ENCODE measurements at places on chromosomes 4 and X.
A peak's percentile ranks its signal among the peaks of the same experiment; 100 is the strongest.

DNA sequence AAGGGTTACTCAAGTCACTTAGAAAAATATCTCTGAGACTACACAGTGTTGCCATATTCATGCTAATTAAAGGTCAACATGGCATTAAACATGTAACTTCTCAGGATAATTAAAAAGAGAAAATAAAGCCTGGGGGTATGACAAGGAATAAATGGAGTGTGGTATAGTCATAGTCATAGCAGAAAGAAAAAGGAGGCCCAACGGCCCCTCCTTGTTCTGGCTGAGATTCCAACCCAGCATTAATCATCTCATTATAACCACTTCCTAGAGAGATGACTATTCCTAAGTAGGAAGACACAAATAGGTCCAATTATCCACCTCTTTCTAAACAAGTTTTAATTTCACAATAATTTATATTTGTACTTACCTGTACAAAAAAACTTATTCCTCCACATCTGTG lies 778.4 kb upstream of the AADAT start:
- DNase-seq, result no peak

- DNase-seq, result no peak
These were observed 25.4 kb downstream of the C4orf17 start for GRCh38 chr4:99536271-99536670.

GRCh38 chrX:30680618-30681017 lies 27.4 kb downstream of the GK start:
- no peak for DNase-seq

- DNase-seq, result no peak
These were observed 65.7 kb downstream of the CASK start for GRCh38 chrX:41857670-41858069.

DNA sequence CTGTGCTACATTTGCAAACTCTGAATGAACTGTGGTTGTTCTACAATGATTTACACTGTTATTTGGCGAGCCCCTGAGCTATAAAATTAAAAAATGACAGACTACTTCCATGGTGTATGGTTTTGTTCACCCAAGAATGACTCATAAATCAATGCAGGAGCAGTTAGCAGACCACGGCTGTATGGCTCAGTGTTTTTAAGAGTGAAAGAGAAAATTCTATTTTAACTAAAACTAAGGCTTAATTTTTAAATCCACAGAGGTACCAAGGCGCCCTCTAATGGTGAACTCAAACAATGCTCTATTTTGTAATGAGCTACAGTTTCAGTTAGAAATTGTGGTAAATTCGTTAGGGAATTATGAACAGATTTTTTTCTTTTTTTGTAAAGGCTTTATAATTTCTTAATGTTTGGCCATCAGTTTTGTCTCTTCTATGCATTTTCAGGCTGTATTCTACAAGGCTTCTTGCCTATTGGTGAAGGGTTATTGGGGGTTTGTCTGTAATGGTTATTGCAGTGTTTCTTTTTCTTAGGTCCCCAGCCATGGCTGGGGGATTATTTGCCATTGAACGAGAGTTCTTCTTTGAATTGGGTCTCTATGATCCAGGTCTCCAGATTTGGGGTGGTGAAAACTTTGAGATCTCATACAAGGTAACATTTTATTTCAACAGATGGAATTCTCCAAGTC lies 32.5 kb downstream of the HMGB2 start:
- DNase-seq, result peak; percentile 45

DNA sequence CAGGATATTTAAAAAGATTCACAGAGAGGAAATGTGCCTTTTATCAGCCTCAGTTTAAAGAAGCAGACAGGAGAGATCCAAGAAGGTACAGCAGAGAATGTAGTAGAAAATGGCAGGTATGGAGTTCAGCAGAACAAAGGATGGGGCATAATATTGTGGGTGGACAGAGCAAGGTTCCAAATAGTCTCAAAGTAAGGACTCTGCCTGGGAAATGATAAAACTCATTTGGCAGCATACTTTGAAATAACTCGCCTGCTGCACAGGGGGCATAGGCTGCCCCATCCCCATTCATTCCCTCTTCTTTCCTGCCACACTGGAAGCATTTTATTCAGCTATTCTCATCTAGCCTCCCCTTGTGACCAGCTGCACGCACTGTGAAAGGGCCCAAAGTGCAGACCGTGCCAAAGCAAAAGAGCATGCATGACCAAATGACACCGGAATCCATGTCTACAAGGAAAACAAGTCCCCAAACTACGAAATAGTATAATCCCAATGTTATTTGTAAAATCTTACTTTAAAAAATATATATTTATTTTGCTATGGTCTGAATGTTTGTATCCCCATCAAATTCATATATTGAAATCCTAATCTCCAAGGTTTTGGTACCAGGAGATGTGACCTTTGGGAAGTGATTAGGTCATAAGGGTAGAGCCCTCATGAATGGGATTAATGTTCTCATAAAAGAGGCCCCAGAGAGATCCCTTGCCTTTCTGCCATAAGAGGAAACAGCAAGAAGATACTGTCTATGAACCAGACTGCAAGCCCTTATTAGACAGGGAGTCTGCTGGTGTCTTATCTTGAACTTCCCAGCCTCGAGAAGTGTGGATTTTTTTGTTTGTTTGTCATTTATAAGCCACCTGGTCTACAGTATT lies 77.4 kb upstream of the PRSS48 start:
- no peak for DNase-seq

DNA sequence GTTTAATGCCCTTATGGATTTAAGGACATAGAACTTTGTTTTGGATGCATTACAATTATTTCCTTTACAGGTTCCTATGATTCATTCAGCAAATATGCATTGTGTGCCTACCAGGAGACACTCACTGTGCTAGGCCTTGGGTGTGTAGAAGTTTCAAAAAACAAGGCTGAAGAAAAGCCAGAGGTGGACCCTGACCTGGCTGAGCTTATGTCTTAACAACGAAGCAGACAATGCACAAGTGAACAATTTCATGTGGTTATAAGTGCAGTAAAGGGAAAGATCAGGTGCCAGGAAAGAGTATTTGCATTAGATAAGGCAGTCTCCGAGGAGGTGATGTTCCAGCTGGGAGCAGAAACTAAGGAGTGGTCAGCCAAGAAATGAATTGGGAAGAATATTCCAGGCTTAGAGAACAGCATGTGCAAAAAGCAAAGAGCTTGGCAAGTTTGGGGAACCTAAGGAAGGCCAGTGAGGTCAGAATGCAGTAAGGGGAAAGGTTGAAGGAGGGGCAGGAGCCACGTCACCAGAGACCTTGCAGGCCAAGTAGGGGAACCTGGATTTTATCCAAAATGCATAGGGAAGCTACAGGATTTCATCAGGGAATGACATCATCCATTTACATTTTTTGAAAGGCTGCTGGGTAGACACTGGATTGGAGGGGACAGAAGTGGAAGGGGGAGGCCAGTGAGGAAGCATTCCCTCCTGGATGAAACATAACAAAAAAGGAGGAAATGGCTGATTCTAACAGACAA lies 193.6 kb downstream of the SOWAHB start:
- DNase-seq, result no peak

DNA sequence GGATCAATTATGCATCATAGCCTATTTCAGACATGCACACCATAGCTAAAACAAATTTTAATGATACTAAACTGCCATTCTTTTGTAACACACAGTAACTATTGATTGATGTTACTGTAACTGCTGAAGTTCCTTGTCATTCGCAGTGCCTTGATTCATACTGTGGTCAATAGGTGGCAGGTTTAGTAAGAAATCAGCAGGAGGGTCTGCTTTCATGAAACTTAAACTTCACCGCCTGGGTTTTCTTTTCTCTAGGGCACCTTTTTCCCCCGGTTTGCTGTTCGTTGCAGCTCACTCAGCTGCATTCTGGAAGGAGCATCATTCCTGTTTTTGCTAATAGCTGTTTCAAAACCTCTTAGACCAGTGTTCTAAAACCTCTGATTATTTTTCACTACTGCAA lies 88.1 kb downstream of the RPA4 start:
- no peak for DNase-seq

DNA sequence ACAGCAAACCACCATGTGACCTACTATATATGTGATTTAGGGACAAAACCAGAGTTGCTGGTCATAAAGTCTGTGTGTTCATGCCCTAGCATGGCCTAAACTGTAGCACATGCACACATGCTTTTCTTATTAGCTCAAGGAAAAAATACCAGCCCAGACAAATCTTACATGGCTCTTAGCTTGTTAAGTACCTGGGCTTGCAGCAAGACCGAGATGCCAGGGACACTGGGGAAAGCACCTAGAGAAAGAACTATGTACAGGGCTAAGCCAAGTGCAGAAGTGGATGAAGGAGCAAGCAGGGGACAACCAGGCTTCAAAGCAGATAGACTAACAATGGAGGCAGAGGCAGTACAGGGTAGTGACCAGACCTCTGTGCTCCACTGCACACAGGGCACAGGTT lies 3.4 kb upstream of the GABRE start:
- DNase-seq, result no peak

GRCh38 chrX:130339408-130340222 lies at the start of gene SLC25A14:
TSS of gene SLC25A14 (plus strand) at chrX:130339919. CDS start at chrX:130340279, 360 bp downstream.
- peak; percentile 81 for DNase-seq

GRCh38 chr4:7166981-7167700 lies 25.2 kb upstream of the SORCS2 start:
- DNase-seq, result no peak

DNA sequence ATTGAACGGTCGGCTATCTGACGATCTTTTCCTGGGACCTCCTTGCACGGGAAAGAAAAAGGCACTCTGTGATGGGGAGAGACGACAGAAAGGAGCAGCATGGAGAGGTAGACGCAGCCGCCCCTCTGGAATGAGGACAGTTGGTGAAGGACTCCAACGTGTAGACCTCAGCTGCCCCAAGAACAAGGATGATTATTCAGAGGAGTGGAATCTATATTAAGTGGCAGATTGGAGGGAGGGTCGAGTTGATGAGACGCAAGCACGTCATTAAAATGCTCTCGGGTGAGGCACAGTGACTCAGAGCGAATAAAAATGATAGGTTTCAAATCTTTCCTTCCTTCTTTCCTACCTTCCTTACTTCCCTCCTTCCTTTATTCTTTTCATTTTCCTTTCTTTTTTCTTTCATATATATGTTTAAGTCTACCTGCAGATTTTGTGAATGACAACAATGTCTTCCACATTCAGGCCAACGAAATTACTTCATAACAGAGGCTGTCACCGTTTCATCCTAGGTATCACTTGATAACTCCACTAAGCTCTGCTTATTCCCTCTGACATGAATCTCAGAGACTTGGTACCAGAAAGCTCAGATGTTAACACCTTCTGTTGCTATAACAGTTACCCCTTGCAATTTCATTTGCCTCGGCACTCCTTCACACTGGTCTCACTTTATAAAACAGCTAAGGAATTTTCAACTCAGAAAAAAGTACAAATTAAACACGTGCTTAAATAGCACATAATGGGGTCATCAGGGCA lies 110.0 kb upstream of the PPARGC1A start:
- no peak for DNase-seq

GRCh38 chr4:145871209-145871608 lies 67.4 kb downstream of the ZNF827 start:
- no peak for DNase-seq

GRCh38 chr4:67685532-67685859 lies 15.5 kb downstream of the UBA6 start:
- DNase-seq, result no peak

GRCh38 chr4:114964026-114964425 lies 149.4 kb downstream of the NDST4 start:
- no peak for DNase-seq

- DNase-seq, result peak; percentile 63
These were observed at the start of gene CFAP47 for GRCh38 chrX:35919536-35920309. TSS of gene CFAP47 (plus strand) at chrX:35919734. CDS start at chrX:35919800, 66 bp downstream.

- DNase-seq, result no peak
These were observed 77.7 kb downstream of the CC2D2A start for GRCh38 chr4:15547392-15547791.

- DNase-seq, result no peak
These were observed 6.7 kb downstream of the LAMP2 start for GRCh38 chrX:120462370-120462769.

DNA sequence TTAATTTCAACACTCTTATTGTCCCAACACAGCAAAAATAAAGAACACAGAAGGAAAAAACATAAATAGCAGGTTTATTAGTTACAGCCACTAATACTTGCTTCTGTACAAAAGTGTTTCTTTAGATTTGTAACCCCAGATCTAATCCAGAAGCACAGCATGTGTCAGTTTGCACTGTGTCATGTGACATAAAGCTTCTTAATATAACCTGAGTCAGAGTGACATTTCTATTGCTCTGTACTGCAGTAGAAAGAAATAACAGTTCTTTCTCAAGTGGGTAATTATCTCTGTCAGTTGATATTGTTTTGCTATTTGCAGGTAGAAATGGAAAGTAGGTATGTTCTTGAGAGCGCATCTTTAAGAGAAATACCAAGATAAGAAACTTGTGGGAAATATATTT lies 422.5 kb downstream of the ZIC3 start:
- no peak for DNase-seq

- DNase-seq, result no peak
These were observed 886 bp upstream of the WWC2 start for GRCh38 chr4:183098019-183098722.

GRCh38 chr4:1400191-1400805 lies 5.9 kb downstream of the NKX1-1 start:
- no peak for DNase-seq

GRCh38 chr4:88003261-88003660 lies 4.2 kb upstream of the PKD2 start:
- no peak for DNase-seq

GRCh38 chr4:186150926-186151325 lies 40.4 kb upstream of the CYP4V2 start:
- DNase-seq, result no peak

DNA sequence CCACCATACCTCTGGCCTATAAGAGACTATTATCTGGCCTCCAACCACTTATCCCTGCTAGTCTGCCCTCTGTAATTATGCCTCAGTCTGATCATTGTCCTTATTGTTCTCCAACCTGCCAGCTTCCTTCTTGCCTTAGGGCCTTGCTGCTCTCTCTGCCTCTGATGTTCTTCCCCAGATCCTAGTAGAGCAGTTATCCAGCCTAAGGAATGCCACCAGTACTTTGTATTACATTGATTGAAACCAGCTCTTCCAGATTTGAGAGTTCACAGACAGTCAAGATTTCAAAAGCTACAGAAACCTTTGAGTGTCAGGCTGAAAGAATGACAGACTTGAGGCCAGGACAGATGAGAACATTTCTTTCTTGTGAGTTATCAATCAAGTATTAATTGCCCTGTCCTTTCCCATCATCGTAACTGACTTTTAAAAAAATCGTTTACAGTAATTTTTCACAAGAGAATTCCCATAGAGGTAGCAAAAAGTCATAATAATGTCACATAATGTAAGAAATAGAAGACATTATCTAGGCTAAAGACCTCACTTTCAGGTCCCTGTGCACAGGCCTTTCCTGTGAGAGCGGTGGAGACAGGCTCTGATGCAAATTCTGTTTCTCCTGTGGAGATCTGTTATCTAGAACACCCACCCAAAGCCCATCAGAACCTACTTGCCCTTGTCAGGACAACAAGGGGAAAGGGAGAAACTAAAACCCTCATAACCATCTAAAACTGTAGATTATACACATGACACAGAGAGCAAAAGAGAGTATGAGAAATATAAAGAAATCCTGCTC lies 64.1 kb upstream of the GUCY1A1 start:
- no peak for DNase-seq

DNA sequence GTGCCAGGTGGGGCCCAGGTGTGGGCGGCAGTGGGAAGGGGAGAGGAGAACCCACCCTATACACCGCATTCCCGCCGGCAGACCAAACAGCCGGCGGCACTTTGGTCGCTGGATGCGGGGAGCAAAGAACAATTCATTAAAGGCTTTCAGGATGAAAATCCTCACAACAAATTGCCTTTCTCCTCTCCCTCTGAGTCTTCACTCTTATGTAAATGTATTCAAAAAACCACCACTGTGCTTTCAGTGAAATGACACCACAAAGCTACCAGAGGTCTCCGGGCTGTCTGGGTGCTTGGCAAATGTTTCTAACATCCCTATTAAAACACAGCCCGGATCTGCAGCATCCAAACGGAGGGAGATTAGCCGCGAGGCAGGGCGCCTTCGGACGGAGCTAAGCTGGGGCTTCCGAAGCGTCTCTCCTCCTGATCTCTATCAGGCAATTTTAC lies 171.8 kb upstream of the TBL1X start:
- no peak for DNase-seq

All from renal pelvis (tissue), 12 donors.